Mesenteric fat pad (tissue), 1 donor: ENCODE measurements at places on chromosomes 16 and 17.

DNA sequence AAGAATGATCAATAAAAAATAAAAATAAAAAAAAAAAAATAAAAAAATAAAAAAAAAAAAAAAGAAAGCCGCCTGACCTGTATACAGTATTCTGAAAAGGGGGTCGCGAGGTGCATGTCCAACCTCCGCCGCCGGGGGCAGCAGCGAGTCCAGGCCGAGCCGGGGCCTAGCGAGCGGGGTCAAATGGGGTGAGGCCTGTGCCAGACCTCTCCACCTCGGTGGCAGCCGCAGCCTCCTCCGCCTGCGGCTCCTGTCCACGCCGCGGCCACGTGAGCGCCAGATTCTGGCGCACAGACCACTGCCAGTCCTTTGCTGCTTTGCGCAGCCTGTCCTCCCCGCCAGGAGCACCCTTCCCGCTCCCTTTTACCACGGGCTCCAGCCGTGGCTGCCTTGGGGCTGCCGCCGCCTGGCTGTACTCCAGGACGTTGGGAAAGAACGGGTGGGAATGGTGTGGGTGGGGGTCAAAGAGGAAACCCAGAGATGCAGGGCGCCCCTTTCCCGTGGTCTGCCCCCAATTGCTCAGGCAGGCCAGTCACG lies 2.4 kb upstream of the BCKDK start:
- DNase-seq, result peak; percentile 94

DNA sequence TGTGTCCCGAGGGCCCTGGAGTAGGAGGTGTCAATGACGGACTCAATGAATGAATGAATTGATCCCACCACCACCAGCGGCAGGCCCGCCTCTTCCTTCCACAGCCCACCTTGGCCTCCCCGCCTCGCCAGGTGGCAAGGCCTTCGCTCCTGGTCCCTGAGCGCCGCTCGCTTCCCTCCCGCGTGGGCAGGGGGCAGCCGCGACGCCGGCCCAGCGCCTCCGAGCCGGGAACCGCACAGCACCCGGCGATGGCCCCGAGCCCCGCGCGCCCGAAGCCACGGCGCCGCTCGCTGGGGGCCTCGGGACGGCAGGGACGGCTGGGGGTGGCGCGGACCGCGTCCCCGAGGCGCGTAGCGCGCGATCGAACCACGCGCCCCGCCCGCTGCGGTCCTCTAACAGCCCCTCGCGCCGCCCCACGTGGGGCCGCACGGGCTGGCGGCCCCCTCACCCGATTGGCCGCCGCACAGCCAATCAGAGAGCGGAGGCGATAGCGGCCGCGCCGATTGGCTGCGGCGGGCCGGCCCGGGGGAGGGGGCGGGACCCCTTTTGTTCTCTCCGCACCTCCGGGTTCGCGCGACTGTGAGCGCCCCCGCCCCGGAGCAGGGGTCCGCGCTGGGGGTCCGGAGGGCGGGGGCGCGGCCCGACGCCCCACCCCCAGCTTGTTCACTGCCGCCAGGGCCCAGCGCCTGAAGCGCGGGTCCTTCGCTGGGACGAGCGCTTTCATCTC lies 31.4 kb downstream of the ACTG1 start:
- no peak for DNase-seq

DNA sequence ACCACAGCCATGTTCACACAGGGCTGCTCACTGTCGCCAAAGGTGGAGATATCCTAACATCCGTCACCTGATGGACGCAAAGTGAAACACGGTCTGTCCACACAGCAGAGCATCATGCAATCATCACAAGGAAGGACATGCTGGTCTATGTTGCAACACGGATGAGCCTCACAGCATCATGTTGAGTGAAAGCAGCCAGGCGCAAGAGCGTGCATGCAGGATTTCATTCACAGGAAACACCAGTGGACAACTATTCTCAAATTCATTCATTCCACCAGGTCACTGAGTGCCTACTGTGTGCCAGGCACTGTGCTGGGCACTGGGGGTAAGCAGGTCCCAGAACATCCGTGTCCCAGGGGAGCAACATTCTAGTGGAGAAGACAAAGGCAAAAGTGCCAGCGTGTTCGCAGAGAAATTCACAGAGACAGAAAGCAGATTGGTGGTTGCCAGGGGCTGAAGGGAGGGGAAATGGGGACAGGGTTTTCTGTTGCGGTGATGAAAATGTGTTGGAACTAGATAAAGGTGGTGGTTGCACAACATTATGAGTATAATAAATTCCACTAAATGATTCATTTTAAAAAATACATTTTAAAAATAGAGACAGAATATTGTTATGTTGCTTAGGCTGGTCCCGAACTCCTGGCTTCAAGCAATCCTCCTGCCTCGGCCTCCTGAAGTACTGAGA lies 22.7 kb upstream of the KCNJ12 start:
- no peak for DNase-seq

GRCh38 chr16:65832679-65833078 lies 533.8 kb upstream of the CDH5 start:
- no peak for DNase-seq

DNA sequence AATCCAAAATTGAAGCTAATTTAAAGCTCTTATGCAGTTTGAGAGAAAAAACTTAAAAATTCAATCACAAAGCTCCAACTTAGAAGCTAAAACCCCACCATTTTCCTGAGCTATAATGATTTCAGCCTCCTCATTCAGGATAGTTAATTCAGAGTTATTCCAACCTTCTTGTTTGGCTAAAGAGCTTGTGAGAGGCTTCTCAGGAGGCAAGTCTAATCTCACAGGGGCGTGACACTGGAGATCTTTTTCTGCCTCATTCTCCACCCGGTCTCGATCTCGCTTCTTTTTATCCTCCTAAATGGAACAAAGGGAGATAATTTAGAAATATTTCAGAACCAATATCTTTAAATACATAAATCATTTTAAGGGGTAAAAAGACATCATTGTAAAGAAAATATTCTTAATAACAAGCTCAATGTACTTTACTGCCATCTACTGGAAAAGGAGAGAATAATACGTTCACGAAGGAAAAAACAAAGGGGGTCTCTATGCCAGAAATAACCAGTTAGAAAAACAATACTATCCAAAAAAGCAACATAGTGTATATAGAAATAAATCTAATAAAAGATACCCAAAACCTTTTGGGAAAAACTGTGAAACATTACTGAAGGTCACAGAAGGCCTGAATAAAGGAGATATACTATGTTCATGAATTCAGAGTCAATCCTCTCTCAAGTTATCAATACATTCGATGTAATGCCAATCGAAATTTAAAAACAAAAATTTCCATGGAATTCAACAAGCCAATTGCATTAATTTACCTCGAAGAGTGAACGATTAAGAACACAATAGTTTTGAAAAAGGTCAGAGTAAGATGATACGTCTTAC lies 13.9 kb downstream of the BRD7 start:
- no peak for DNase-seq

GRCh38 chr16:27317320-27317719 lies 3.5 kb downstream of the IL4R start:
- DNase-seq, result peak; percentile 88
